ENCODE measurements at places on chromosomes 2 and 18. TPM values are rescaled to one million over a fixed set of nuclear protein-coding genes. Genes with fewer than 3 reads are reported as not detected.

- H3K27me3 ChIP-seq = no peaks in the 10 kb centered on the region
- H3K36me3 ChIP-seq = no peaks in the 10 kb centered on the region
- peak overlapping the region; percentile 93 for H3K27ac ChIP-seq
- DNase-seq = peak; percentile 54
- no peak overlapping the region for H3K4me3 ChIP-seq
Measured at GRCh38 chr2:207792244-207792785, 22.6 kb upstream of the FZD5 start.

- no peak for DNase-seq
- no peak overlapping the region for H3K4me3 ChIP-seq
- H3K27me3 ChIP-seq = no peaks in the 10 kb centered on the region
Measured at GRCh38 chr2:7348761-7349160, 431.5 kb downstream of the RNF144A start.

DNA sequence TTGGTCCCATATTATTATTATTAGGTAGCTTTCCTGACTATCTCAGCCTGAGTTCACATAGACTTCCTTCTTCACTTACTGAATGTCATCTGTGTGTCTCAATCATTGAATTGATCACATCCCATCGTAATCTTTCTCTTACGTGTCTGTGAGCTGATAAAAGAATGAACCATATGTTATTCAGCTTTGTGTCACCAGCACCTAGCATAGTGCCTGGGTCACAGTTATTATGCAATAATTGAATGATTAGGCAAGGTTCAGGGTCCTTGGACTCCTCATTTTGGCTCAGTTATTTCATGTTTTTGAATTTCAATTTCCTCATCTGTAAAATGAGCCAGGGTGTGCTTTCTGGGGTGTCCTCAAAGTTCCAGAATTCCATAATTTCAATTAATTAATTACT, 107.2 kb downstream of the ZEB2 start:
- H3K4me3 ChIP-seq = no peak overlapping the region
- H3K27ac ChIP-seq = no peak overlapping the region
- H3K36me3 ChIP-seq = no peaks in the 10 kb centered on the region

DNA sequence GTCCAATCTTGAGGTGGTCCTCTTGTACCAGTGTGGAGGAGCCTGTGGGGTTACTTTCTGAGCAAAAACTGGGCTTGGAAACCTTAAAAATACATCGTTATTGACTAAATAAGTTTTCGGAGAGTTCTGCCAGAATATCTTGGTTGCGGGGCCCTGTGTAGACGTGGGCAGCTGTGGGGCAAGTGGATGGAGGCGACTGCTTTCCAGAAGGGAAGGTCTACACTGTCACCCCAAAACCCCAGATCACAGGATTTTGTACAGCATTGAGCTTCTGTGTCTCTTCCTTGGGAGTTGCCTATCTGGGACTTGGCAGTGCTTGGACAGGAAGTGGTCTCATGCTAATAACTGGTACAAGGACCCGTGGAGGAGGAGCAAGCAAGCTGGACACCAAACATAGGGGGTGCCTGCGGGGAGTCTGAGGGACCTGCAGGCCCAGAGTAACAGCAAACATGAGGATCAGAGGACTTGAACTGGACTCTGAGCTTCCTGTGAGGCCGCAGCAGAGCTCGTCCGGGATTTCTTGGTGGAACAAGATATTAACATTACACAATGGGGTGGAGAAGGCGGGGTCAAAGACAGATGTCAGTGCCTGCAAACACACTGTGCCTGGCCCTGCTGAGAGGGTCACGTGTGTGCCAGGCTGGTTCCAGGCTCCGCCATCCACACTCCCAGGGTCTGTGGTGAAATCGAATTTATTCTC, 48.0 kb upstream of the CTLA4 start:
- no peak overlapping the region for H3K27ac ChIP-seq
- no peaks in the 10 kb centered on the region for H3K36me3 ChIP-seq
- peaks cover 11% of the 10 kb centered on the region for H3K4me1 ChIP-seq
- H3K4me3 ChIP-seq = no peak overlapping the region
- DNase-seq = peak; percentile 19

DNA sequence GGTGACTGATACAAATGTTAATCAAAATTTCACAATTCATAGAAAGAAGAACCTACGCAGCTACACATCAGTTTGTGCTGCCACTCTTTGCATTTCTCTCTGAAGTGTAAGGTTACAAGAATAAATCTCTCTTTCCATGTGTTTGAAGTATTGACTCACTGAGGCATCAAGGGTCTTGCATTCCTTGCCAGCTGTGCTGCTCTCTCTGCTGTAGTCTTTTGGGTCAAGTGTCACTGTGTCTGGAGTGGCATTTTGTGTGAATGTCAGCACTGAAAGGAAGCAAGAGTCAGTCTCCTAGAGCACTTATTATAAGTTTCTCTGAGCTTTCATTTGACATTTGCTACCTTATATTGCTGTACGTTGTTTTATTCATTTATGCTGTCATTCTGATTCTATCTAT, 1696.1 kb upstream of the LRRTM1 start:
- H3K36me3 ChIP-seq = no peaks in the 10 kb centered on the region
- H3K4me1 ChIP-seq = no peaks in the 10 kb centered on the region
- no peak overlapping the region for H3K27ac ChIP-seq
- DNase-seq = no peak

DNA sequence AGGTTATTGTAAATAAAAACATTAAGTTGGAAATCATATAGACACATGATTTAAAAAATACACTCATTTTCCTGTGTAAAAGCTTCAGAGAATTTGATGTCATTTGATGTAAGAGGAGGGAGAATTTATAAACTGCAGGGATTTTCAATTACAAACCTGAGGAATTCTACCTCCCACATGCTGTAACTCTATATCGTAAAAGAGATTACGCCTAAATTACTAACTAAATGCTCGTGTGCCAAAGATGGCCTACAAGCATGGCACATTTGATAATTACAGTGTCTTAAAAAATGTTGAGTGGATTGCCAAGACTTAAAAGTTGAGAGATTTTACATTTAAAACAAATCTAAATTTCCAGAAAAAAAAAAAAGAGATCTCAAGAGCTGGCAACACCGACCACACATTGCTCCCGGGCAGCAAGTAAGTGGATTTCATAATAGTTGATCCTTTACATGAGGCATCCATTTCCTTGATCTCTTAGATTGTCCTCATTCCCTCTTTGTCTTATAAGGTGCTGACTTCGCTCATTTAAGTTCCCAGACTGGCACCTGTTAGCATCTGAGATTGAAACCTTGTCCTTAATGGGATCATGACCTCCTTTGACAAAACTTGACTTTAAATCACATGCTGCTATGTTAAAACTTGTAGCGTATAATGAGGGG, 840.3 kb upstream of the ZEB2 start:
- no peaks in the 10 kb centered on the region for H3K27me3 ChIP-seq
- H3K4me1 ChIP-seq = no peaks in the 10 kb centered on the region
- no peak overlapping the region for H3K27ac ChIP-seq
- no peaks in the 10 kb centered on the region for H3K36me3 ChIP-seq
- no peak for DNase-seq

DNA sequence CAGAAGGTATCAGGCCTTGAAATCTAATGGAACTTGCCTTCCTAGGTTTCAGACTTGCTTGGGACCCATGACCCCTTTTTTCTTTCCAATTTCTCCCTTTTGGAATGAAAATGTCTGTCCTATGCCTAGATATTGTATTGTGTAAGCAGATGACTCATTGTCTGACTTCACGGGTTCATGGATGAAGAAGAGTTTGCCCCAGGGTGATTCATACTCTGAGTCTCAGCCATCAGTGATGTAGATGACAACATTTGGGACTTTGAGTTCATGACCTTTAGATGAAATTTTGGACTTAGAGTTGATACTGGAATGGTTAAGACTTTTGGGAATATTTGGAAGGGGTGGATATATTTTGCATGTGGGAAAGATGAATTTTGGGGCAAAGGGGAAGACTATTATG, 11.2 kb upstream of the SCYGR5 start:
- H3K27ac ChIP-seq = peak overlapping the region; percentile 37
- H3K36me3 ChIP-seq = no peaks in the 10 kb centered on the region
- no peak for DNase-seq
- H3K27me3 ChIP-seq = no peaks in the 10 kb centered on the region
- H3K4me1 ChIP-seq = peaks cover 11% of the 10 kb centered on the region

DNA sequence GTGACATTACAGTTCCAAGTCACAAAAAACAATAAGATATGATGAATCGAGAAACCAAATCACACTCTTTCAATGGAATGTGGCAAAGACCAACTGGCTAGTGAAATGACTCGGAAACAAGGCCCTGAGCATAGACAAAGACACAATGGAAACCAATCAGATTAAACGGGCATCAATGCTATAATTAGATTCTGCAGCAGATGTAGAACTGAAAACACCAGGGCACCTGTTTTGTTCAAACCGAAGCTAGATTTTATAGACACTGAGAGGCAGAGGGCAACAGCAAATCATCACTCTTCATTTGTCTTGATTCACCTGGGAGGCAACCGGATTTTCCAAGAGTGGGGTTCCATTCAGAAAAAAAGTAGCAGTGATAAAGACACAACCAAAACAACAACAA, 92.8 kb upstream of the BARD1 start:
- no peak overlapping the region for H3K27ac ChIP-seq
- no peak overlapping the region for H3K4me3 ChIP-seq
- peaks cover 15% of the 10 kb centered on the region for H3K4me1 ChIP-seq
- H3K27me3 ChIP-seq = no peaks in the 10 kb centered on the region
- no peaks in the 10 kb centered on the region for H3K36me3 ChIP-seq

- no peaks in the 10 kb centered on the region for H3K36me3 ChIP-seq
- no peaks in the 10 kb centered on the region for H3K27me3 ChIP-seq
- no peak overlapping the region for H3K27ac ChIP-seq
- H3K4me3 ChIP-seq = no peak overlapping the region
- DNase-seq = no peak
- no peaks in the 10 kb centered on the region for H3K4me1 ChIP-seq
Measured at GRCh38 chr2:126344493-126344892, 311.5 kb upstream of the GYPC start.

DNA sequence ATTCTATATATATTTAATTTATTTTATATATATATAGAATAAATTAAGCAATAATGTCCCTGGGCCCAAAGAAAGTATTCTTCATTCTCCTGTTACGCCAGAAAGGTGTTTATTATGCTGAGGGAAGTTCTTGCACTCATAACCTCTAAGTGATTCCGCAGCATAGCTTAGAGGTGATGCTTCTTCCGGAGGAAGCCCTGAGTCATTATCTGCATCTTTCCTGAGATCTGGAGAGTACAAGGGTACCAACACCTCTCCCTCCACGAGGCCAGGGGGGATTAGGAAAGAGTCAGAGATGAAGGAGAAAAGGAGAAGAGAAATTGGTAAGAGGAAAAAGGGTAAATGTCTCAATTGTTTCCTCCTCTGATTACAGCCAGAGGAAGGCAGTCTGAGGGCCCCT, 43.1 kb upstream of the RTN4 start:
- H3K4me3 ChIP-seq = no peak overlapping the region
- no peak overlapping the region for H3K27ac ChIP-seq
- H3K4me1 ChIP-seq = peaks cover 18% of the 10 kb centered on the region
- DNase-seq = no peak
- no peaks in the 10 kb centered on the region for H3K27me3 ChIP-seq

DNA sequence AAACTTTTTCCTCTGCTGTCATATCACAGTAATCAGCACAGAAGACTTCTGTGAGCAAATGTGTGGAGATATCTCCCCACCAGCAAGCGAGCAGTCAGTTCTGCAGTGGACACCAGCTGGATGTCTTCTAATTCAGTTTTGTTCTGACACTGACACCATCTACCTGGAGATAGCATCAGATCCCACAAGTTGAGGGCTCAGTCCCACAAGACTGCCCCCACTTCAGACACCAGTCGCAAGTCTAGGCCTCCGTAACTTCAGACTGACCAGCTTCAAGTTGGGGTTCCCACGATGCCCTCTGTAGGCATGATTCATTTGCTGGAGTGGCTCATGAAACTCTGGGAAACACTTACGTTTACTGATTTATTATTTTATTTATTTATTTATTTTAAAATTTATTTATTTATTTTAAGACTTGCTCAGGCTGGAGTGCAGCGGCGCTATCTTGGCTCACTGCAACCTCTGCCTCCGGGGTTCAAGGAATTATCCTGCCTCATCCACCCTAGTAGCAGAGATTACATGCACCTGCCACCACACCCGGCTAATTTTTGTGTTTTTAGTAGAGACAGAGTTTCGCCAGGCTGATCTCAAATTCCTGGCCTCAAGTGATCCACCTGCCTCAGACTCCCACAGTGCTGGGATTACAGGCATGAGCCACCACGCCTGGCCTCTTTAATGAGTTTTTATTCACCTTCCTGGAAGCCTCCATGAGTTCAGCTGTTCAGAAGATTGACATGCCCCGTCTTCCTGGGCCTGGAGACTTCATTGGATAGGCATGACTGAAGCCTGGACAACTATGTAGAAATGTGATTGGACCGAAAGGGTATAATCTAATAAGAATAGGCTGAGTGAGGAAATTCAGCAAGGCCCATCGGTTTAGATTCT, 55.7 kb downstream of the PAPOLG start:
- no peak overlapping the region for H3K4me3 ChIP-seq
- no peak for DNase-seq
- H3K27me3 ChIP-seq = no peaks in the 10 kb centered on the region
- no peak overlapping the region for H3K27ac ChIP-seq
- no peaks in the 10 kb centered on the region for H3K36me3 ChIP-seq

GRCh38 chr2:203681978-203682377, 24.5 kb upstream of the CD28 start:
- H3K36me3 ChIP-seq = no peaks in the 10 kb centered on the region
- peak overlapping the region; percentile 30 for H3K27ac ChIP-seq
- peaks cover 35% of the 10 kb centered on the region for H3K4me1 ChIP-seq
- no peak for DNase-seq
- no peak overlapping the region for H3K4me3 ChIP-seq

- H3K4me3 ChIP-seq = no peak overlapping the region
- H3K36me3 ChIP-seq = no peaks in the 10 kb centered on the region
- DNase-seq = no peak
- no peaks in the 10 kb centered on the region for H3K27me3 ChIP-seq
- H3K27ac ChIP-seq = no peak overlapping the region
Measured at GRCh38 chr18:31970617-31971016, 27.7 kb upstream of the TRAPPC8 start.

DNA sequence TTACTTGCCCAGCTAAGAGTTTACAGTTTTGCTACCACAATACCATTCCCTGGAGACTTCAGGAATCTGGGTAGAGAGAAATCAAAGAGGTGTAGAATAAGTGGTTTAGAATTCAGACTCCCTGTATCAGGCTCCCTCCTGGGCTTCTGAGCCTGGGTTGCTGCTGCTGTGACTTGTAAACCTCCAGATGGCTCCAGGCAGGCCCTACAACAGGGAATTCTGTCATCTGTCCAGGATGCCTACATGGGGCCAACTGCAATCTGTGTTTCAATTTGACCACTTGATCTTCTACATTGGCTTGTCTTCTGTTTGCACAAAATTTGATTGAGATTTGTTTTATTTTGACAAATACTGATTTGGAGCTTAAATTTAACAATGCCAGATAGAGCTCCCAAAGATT, 183.9 kb downstream of the RAD51AP2 start:
- H3K36me3 ChIP-seq = no peaks in the 10 kb centered on the region
- no peak for DNase-seq
- H3K27ac ChIP-seq = no peak overlapping the region
- H3K27me3 ChIP-seq = no peaks in the 10 kb centered on the region
- no peaks in the 10 kb centered on the region for H3K4me1 ChIP-seq

GRCh38 chr18:54043484-54044251, 180.8 kb downstream of the MBD2 start:
- no peak for DNase-seq
- H3K4me3 ChIP-seq = no peak overlapping the region
- H3K4me1 ChIP-seq = no peaks in the 10 kb centered on the region
- H3K27me3 ChIP-seq = no peaks in the 10 kb centered on the region

The DNMT3A gene
- 72.2 TPM for total RNA-seq

The PAX3 gene
- not detected for total RNA-seq

The KCNK3 gene
- 0.09 TPM for total RNA-seq

The TNFRSF11A gene
- 0.16 TPM for total RNA-seq

The ZAP70 gene
- total RNA-seq = 0.82 TPM

The TDRD15 gene
- not detected for total RNA-seq

The CUL3 gene
- total RNA-seq = 66.3 TPM

The LINC00305 gene
- total RNA-seq = not detected

The SFXN5 gene
- total RNA-seq = 26.8 TPM

The ASB1 gene
- 16.9 TPM for total RNA-seq

The INHBB gene
- 28.6 TPM for total RNA-seq
